ENCODE measurements at places on chromosomes 11 and 22. TPM values are rescaled to one million over a fixed set of nuclear protein-coding genes. Genes with fewer than 3 reads are reported as not detected.

TYR gene
- total RNA-seq = not detected

DNA sequence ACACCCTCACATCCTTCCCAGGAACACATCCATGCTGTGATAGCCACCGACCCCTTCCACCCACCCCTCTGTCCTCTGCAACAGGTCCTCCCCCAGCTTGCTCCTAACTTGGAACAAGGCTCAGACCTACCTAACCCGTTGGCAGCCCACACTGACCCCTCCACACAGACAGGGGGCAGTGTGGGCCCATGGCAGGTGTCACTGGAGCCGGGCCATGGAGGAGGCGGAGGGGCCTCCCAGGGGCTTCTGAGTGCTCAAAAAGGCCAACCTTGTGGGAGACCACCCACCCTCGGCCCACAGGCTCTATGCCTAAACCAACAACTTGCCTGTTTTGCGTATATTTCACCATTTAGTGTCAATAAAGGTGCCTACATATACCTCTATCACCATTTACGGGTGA is 57.0 kb downstream of the CERK start:
- DNase-seq = no peak

TECTA gene
- total RNA-seq = 0.24 TPM

TMEM45B gene
- not detected for total RNA-seq

- DNase-seq = no peak
Measured at GRCh38 chr11:65606876-65607613, 7.0 kb downstream of the MAP3K11 start.

DNA sequence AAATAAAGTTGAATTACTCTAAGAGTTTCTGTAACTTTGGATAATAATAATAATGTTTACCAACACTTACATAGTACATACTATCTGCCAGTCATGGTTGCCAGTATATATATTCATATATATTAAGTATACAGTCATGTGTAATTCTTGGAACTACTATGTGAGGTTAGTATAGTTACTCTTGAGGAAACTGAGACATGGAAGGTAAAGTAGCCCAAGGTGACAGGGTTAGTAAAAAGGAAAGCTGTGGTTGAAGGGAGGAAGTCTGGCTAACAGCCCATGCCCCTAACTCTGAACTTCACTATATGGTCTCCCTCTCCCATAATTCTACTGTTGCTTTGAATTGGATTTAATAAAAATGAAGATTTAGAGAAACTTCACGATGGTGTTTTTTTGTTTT is 24.9 kb downstream of the FDX1 start:
- no peak for DNase-seq

IGSF9B gene
- total RNA-seq = 0.83 TPM

DNA sequence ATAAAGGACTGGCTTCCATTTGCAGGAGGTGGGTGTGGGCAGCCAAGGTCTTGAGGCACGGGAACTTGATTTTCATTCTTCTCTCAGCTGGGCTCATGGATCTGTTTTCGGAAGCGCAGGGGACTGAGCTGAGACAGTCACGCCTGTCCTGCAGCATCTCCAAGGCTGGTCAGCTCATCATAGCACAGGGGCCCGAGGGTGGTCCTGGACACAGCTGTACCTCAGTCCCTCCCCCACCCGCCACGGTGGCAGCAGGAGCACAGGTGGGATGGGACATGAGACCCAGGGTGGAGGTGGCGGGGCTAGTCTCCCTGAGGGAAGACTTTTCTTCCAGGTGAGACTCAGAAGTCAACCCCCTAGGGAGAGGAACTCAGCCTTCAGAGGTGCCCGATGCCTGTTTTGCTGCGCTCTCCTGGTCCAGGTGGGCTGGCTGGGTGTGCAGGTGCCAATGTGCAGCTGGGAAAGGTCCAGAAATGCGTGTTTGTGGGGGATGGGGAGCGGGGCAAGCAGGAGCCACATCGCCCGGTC is 3.7 kb downstream of the ADAMTS8 start:
- no peak for DNase-seq

- DNase-seq = no peak
Measured at GRCh38 chr22:24421428-24421931, 5.9 kb upstream of the ADORA2A start.

GRCh38 chr11:119855066-119855465 is 126.1 kb upstream of the NECTIN1 start:
- DNase-seq = no peak

MPZL2 gene
- total RNA-seq = not detected

DNA sequence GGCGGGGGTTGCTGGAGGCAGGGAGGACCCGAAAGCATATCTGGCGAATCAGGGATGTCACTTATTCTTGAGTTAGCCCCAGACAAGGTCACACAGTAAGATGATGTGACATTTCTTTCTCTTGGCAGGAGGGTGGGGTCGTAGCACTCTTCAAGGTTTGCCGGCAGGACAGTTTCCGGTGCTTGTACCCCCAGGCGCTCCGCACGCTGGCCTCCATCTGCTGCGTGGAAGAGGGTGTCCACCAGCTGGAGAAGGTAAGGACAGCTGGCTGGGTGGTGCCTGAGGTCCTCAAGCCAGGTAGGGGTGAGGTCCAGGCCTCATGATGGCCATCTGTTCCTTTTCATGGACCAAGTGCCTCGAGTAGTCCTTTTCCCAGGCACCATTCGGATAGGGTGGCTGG is 86.0 kb downstream of the INSC start:
- no peak for DNase-seq

DNA sequence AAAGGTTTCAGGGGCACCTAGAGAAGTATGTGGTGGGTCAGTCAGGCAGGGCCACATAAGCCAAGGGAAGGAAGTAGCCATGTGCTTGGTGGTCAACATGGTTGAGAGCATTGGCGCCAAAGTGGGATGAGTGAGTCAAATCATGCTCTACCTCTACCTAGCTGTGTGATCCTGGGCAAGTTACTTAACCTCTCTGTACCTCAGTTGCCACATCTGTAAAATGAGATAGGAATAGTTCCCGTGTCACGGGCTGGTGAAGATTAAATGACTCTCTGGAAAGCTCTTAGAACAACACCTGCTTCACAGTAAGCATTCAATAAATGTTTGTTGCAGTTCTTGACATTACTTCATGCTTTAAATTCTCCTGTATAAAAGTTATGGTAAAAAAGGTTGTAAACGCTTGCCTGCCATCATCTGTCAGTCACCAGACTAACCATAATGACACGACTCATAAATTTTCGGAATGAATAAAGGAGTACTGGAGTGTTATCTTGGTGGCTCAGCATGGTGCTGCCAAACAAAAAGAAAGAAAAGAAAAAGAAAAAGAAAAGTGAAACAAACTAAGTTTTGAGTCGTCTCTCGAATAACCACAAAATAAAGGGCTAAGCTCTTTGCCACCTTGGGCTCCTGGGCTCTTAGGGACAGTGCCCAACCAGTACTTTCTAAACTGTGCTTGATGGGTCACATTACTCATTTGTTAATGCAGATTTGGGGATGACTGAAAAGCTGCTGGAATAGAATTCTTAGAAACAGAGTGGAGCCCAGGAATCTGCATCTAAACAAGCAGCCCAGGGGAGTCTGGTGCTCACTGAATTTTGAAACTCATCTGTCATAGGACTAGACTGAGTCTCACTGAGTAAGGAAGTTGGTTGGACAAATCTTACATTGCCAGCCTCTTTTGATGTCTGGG is 107.6 kb downstream of the LDLRAD3 start:
- no peak for DNase-seq

DNA sequence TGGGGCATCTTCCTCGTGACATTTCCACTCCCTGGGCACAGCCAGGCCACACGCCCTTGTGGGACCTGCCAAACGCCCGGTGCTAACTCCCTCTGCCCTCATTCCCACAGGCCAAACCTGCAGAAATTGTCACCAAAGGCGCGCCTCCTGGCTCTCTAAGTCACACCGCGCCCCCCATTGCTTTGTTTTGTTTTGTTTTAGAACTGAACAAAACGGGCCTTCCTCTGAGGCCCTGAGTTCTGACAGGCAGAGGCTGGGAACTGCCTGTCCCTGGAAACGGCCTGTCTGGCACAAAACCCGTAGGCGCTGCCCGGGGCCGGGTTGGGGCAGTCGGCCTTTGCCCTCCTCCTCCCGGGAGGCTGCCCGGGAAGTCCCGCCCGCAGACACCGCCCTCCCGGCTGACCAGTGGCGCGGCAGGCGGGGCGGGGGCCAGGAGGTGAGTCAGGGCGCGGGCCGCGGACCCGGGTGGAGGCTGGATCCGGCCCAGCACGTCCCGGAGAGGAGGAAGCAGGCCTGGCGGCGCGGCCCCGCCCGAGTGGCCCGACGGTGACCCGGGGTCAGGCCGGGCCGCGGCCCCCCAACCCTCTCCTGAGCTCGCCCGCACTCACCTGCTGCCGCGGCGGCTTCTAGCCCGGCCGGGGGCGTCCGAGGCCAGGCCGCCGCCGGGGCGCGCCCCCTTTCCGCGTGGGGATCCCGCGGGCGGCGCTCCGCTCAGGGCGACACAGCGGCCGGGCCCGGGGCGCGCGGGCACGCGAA is 465 bp downstream of the SUN2 start:
- peak; percentile 67 for DNase-seq

- no peak for DNase-seq
Measured at GRCh38 chr11:79189601-79190000, 251.2 kb downstream of the TENM4 start.

GRM5 gene
- total RNA-seq = not detected

OR8B12 gene
- not detected for total RNA-seq

GRCh38 chr11:63470311-63470710 is 20.7 kb downstream of the PLAAT5 start:
- no peak for DNase-seq

DNA sequence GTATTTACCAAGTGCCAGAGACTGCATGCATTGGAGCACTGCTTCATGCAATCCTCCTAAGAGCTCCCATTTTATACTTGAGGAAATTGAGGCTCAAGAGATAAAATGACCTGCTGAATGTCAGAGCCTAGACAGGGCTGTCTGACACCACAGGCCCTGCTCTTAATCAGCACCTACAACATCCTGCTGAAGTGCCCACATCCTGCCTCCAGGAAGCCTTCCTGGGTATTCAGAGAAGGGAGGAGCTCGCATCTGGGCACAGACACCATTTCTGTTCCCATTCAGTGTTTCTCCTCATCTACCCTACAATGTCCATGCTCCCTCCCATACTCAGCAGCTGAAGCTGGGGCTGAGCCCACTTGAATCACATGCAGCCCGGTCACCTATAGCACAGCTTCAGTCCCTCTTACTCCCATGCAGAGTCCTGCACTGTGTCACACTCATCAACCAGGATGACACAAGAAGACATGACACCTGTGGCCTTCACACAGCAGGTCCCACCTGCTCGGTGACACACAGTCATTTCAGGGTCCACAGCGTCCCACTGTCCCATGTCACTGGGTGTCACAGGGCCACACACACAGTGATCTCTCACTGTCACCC is 53.1 kb downstream of the PDE2A start:
- DNase-seq = no peak

GRCh38 chr11:72626414-72626936 is 47.7 kb downstream of the PDE2A start:
- DNase-seq = no peak

- DNase-seq = no peak
Measured at GRCh38 chr11:95152876-95153856, 63.5 kb downstream of the ENDOD1 start.

DNA sequence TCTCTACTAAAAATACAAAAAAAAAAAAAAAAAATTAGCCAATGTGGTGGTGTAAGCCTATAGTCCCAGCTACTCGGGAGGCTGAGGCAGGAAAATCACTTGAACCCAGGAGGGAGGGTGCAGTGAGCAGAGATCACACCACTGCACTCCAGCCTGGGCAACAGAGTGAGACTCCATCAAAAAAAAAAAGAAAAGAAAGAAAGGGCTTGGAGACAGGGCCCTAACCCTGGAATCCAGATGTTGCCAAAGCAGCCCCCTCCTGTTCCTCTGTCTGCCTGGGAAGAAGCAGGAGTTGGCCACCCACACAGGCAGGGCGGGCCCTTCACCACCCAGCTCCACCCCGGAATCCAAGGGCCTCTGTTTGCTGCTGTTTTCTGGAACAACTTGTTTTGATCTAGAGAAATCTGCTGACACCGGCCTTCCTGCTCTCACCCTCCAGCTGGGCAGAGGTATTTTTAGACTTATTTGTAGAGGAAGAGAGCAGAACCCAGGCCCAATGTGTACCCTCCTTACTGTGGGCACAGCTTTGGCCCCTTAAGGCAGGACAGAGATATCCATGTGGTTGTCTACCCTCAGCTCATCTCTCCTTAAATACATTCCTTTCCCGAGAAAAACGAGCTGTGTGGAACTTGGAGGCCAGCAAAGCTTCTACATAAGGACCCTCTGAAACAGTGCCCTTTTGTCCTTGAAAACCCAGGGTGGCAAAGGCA is 2.7 kb upstream of the NEAT1 start:
- DNase-seq = peak; percentile 36

FOLR1 gene
- total RNA-seq = not detected

MOV10L1 gene
- not detected for total RNA-seq

RCE1 gene
- 20.1 TPM for total RNA-seq

- DNase-seq = no peak
Measured at GRCh38 chr22:41562461-41562860, 1.7 kb downstream of the CSDC2 start.

OR4D5 gene
- total RNA-seq = not detected

GRCh38 chr11:849951-850774 is 7.5 kb downstream of the TSPAN4 start:
- DNase-seq = no peak

- no peak for DNase-seq
Measured at GRCh38 chr11:90775567-90776165, 552.8 kb upstream of the CHORDC1 start.

DNA sequence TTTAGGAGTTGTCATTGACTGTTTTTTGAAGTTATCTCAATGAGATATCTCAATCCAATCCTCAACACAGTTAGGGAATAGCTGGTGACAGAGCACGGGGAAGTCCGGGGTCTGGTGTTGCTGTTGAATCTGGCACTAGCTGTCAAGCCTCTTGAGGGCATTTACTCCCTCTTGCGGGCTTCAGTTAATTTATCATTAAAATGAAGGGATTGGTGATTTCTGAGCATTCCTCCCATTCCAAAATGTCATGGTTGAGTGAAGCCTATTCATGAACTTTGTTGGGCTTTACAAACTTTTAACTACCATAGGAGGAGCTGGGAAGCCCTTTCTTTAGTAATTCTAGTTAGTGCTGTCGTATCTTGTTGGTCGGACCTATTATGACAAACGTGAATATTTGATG is 40.2 kb downstream of the UVRAG start:
- no peak for DNase-seq

GRCh38 chr11:13691286-13691899 is 22.9 kb downstream of the FAR1 start:
- no peak for DNase-seq

GRCh38 chr11:26987731-26988130 is 6.2 kb upstream of the FIBIN start:
- no peak for DNase-seq

- DNase-seq = peak; percentile 72
Measured at GRCh38 chr11:65420979-65421793, 1.4 kb upstream of the NEAT1 start.

CAPN5 gene
- total RNA-seq = 0.71 TPM

- no peak for DNase-seq
Measured at GRCh38 chr11:1454576-1454975, 32.0 kb downstream of the MOB2 start.

GRCh38 chr22:48088926-48089536 is 1326.6 kb downstream of the TBC1D22A start:
- DNase-seq = peak; percentile 4

Measured in activated B cell treated with CpG ODN at 0.5 μM for 24 hours (primary cell).